ENCODE measurements at places on chromosomes 2 and 18.

GRCh38 chr2:164581050-164581449 lies 40.2 kb downstream of the GRB14 start:
- no peak for DNase-seq

GRCh38 chr18:36328916-36329315 lies 31.4 kb downstream of the FHOD3 start:
- no peak for DNase-seq

DNA sequence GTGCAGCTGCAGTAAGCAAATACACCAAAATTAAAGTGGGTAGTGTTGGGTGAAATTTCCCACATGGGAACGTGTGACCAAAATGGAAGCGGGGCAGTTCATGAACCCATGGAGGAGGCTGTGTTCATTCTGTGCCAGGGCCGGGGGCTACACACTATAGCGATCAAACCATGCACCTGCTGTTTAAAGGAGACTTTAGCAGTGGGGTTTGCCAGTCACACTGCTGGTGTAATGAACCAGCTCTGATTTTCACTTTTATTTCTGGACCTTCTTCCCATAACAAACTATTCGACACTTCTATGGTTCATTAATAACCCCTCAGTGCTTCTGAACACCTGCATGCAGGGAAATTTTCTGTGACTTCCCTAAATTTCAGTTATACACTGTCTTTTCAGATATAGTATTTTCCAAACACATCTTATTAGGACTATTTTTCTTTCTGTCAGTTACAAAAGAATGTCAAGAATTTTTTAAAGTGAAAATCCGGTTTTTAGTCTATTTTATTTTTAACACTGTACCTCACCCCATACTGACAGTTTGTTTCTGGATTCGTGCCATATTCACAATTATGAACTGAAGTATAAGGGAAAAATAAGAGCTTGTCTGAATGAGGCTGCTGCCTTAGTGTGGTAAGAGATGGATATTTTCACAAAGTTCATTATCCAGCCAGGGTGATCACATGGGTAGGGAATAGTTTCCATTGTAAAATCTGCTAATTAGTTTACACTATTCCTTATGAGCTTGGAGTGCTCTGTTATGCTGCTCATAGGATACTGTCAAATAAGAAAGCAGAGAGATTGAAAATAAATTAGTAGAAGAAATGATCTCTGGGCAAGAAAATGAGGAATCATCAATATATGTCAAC lies 111.3 kb upstream of the CAVIN2 start:
- DNase-seq, result no peak

GRCh38 chr2:230774348-230774951 lies 61.8 kb downstream of the CAB39 start:
- DNase-seq, result no peak

- no peak for DNase-seq
Observed at GRCh38 chr18:58955738-58956137, 91.1 kb downstream of the ZNF532 start.

- no peak for DNase-seq
Observed at GRCh38 chr2:76491503-76491902, 780.8 kb upstream of the GCFC2 start.

DNA sequence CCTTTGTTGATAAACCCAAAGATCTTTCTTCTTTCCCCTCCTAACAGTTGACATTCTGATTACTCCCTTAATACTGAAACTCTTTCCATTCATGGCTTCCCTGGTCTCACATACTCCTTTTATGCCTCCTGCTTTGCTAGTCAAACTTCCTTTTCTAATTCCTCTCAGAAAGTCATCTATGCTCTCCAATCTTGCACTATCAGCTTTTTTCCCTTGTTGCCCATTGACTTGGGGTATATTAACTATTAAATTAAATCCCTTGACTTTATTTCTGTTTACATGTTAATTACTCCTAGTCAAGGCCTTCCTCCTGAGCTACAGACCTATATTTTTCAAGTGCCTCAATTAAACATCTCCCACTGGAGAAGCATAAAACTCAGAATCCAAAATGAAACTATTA lies 3.6 kb upstream of the COL5A2 start:
- DNase-seq, result no peak

DNA sequence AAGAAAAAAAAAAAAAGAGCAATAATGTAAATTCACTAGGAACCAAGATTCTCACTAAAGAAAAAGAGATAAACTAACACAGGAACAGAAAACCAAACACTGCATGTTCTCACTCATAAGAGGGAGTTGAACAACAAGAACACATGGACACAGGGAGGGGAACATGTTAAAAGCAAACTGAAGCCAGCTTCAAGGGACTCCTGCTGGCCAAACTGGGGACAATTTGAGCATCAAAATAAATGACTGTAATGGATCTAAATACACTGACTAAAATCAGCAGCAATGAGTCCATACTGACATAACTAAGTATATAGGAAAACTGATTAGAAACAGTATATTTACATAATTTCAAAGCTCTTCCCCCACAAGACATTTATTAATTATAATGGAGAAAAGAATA lies 73.0 kb downstream of the FARSB start:
- no peak for DNase-seq

DNA sequence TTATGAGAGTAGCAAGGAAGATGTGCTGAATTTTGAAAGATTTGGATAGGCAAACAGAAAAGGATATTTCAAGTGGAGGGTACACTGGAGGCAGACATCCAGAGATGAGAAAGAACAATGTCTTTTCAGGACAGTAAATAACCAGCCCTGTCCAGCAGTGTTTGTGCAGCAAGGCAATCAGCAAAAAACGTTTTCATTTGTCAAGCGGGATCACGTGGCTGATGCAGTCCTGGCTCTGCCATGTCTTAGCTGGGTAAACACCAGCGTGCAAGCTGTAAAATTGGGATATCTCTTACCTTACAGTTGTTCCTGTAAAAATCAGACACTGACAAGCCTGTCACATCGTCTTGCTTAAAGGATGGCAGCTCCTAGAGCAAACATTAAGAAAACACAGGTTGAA lies 67.8 kb downstream of the CWC22 start:
- peak; percentile 35 for DNase-seq
